ENCODE measurements at places on chromosomes 16 and 17.

- no peak for DNase-seq
Measured at GRCh38 chr17:4636474-4637100, 4.9 kb downstream of the ALOX15 start.

- no peak for DNase-seq
Measured at GRCh38 chr16:3143189-3143588, 8.4 kb downstream of the ZNF213 start.

- DNase-seq = no peak
Measured at GRCh38 chr16:73215678-73216377, 167.9 kb upstream of the ZFHX3 start.

GRCh38 chr16:50305441-50306061 is 39.2 kb downstream of the ADCY7 start:
- no peak for DNase-seq

Data from transverse colon (tissue), 4 donors.